ENCODE measurements at places on chromosomes 1 and 21. TPM values are rescaled to one million over a fixed set of nuclear protein-coding genes. Genes with fewer than 3 reads are reported as not detected.
A peak's percentile ranks its signal among the peaks of the same experiment; 100 is the strongest.

DNA sequence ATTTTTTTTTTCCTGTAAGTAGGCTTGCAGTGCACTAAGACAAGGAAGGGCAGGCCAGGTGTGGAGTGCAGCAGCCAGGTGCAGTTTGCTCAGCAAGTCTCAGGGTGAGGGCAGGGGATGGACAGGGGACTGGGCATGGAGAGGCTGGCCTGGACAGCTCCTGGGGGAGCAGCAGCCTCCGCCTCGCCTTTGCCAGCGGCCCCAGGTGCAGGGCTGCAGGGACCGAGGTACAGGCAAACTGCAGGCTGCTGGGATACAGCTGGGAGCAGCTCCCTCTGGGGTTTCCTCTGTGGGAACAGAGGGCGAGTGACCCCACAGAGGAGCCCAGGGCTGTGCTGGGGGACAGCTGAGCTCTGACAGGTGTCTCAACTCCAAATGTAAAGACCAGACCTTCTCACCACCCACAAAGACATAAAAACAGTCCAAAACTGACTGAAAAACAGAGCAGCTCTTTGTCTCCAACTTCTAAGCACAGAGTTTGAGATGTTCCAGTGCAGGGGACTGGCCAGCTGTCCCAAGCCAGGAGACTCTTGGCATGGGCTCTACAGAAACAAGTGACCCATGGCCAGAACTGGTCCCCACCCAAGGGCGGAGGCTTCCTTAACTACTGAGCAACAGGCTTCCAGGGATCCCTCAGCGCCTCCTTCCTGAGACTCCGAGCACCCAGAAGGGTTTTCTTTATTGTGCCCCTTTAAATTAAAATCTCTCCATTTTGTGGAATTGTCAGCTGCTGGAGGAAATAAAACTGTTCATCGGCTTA, 27.7 kb upstream of the AJAP1 start:
- no peak for DNase-seq
- no peaks in the 10 kb centered on the region for H3K4me1 ChIP-seq
- no peak overlapping the region for H3K27ac ChIP-seq
- peaks cover 39% of the 10 kb centered on the region for H3K27me3 ChIP-seq

- H3K36me3 ChIP-seq: peaks cover 52% of the 10 kb centered on the region
- H3K27me3 ChIP-seq: no peaks in the 10 kb centered on the region
- H3K4me3 ChIP-seq: no peak overlapping the region
- H3K4me1 ChIP-seq: peaks cover 11% of the 10 kb centered on the region
- H3K27ac ChIP-seq: no peak overlapping the region
- DNase-seq: no peak
Measured at GRCh38 chr1:10378081-10378841, 20.6 kb upstream of the PGD start.

DNA sequence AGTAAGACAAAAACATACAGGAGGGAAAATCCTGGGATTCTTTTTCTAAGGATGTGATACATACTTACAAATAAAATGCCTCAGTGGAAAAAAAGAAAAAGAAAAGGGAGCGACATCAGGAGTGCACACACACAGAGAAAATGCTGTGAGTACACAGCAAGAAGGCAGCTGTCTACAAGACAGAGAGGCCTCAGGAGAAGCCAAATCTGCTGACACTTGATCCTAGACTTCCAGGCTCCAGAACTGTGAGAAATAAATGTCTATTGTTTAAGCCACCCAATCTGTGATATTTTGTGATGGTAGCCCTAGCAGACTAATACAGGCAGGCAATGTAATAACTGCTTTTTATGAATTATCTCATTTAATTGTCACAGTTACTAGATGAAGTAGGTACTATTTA, 17.0 kb upstream of the TRIM45 start:
- H3K27ac ChIP-seq: no peak overlapping the region
- H3K4me1 ChIP-seq: no peaks in the 10 kb centered on the region
- no peaks in the 10 kb centered on the region for H3K36me3 ChIP-seq
- DNase-seq: no peak
- no peaks in the 10 kb centered on the region for H3K27me3 ChIP-seq

GRCh38 chr1:17067069-17067426, 13.2 kb upstream of the SDHB start:
- no peaks in the 10 kb centered on the region for H3K36me3 ChIP-seq
- no peaks in the 10 kb centered on the region for H3K27me3 ChIP-seq
- no peak overlapping the region for H3K4me3 ChIP-seq
- no peaks in the 10 kb centered on the region for H3K4me1 ChIP-seq
- no peak overlapping the region for H3K27ac ChIP-seq
- no peak for DNase-seq

- H3K27me3 ChIP-seq: no peaks in the 10 kb centered on the region
- no peak for DNase-seq
- no peak overlapping the region for H3K27ac ChIP-seq
- H3K4me1 ChIP-seq: peaks cover 17% of the 10 kb centered on the region
- H3K4me3 ChIP-seq: no peak overlapping the region
Measured at GRCh38 chr1:169025412-169025811, 81.1 kb upstream of the ATP1B1 start.

DNA sequence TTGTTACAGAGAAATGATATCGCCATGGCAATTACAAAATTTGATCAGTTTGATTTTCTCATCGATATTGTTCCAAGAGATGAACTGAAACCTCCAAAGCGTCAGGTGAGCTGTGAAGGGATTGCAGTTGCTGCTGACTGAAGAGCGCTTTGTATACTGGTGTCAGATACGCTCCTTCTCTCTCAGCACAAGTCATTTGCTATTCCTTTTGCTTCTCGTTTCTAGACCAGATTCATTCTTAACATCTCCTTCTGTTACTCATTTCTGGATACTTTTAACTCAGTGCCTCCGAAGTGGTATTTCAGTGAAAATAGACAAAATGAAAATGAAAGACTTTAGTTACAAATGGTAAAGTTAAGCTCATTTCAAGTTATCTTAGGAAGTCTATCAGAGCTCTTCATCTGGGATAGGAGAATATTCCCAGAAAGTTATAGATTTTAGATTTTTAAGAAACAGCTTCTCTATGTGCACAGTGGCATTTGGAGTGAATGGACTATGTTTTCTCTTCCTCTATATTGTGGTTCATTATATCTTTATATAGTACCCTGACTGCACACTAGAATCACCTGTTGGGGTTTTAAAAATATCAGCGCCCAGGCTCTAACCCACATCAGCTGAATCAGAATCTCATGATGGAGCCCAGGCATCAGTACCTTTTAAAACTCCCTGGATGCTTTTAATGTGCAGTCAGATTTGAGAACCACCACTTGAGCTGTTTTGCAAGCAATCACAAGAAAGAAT, 30.3 kb upstream of the KCNQ4 start:
- H3K36me3 ChIP-seq: peaks cover 78% of the 10 kb centered on the region
- DNase-seq: no peak
- H3K4me3 ChIP-seq: no peak overlapping the region
- no peaks in the 10 kb centered on the region for H3K27me3 ChIP-seq
- peaks cover 55% of the 10 kb centered on the region for H3K4me1 ChIP-seq
- no peak overlapping the region for H3K27ac ChIP-seq

DNA sequence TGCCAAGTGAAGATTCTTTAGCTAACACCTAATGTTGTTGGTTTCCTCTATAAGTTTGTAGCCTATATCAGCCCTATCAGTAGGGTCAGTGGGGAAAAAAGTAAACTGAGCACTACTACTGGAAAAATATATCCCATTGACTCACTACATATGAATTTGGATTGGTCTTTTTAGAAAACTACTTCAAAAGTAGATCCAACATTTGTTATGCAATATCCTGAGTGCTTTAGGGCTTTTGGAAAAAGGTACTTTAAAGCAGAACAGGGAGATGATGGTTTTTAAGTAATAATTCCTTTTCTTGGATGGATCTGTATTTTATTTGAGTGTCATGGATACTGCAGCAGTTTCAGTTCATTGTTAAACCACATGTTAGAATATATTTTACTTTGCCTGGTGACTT, 7.1 kb downstream of the C1orf21 start:
- no peaks in the 10 kb centered on the region for H3K4me1 ChIP-seq
- H3K4me3 ChIP-seq: no peak overlapping the region
- no peaks in the 10 kb centered on the region for H3K27me3 ChIP-seq
- no peaks in the 10 kb centered on the region for H3K36me3 ChIP-seq
- no peak for DNase-seq
- no peak overlapping the region for H3K27ac ChIP-seq

- H3K4me3 ChIP-seq: no peak overlapping the region
- no peak overlapping the region for H3K27ac ChIP-seq
- no peak for DNase-seq
Measured at GRCh38 chr1:943545-944340, 15.3 kb downstream of the NOC2L start.

GRCh38 chr1:202247837-202248795, 54.5 kb downstream of the LGR6 start:
- no peak for DNase-seq
- H3K27me3 ChIP-seq: peaks cover 2% of the 10 kb centered on the region
- H3K4me1 ChIP-seq: no peaks in the 10 kb centered on the region
- no peaks in the 10 kb centered on the region for H3K36me3 ChIP-seq
- no peak overlapping the region for H3K27ac ChIP-seq
- H3K4me3 ChIP-seq: no peak overlapping the region

DNA sequence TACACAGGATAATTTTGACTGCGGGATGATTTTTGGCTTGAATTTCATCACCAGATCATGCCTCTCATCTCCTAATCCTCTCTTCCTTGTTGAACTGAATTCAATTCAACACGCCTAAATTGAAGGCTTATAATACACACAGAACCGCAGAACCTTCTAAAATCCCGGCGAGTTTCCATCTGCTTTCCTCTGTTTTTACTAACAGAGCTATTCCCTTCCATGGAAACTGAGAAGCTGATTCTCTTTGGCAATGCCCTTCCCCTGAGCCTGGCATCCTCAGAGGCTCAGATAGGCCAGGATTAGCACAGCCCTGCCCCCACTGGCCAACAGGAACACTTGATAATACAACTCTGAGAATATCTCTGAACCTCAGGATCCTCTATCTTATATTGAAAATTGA, 130.2 kb downstream of the CAPN8 start:
- DNase-seq: no peak
- H3K4me3 ChIP-seq: no peak overlapping the region
- no peaks in the 10 kb centered on the region for H3K36me3 ChIP-seq
- H3K27ac ChIP-seq: no peak overlapping the region

DNA sequence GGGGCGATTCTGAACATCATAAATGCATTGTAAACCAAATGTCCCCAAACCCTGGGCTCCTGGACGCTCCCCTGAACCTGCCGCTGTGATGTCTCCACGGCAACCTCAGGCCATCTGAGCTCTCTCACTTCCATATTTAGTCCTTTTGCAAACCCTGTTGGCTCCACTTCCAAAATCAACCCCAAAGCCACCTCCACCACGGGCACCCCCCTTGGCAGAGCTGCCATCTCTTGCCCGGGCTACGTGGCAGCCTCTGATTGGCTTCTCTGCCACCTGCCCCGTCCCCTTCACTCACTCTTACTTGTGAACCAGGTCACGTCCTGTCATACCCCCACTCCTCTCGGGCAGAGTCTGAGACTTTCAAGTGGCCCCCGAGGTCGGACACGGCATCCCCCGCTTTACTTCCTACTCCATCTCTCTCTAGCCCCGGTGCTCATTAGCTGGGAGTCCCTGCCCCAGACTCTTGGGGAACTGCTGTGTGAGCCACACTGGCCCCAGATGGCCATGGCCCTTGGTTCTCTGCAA, 15.8 kb downstream of the PRXL2B start:
- DNase-seq: no peak
- H3K4me1 ChIP-seq: no peaks in the 10 kb centered on the region
- no peaks in the 10 kb centered on the region for H3K36me3 ChIP-seq
- no peak overlapping the region for H3K4me3 ChIP-seq
- peaks cover 9% of the 10 kb centered on the region for H3K27me3 ChIP-seq

DNA sequence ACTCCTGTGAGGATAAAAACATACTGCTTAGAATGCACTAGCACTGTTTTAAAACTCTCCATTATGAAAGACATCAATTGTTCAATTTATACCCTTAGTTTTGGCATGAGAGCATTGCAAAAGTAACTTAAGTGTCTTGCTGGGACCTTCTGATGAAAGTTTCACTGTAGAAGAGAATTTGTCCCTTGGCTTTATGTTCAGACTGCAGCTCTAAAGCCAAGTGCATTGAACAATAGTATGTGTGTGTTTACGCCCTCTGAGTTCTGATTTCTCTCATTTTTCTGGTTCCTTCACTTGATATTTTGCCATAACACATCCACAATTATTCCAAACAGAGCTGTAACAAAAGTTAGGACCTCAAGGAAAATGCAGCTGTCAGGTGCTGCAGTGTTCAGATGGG, 474.6 kb downstream of the DISC1 start:
- H3K4me1 ChIP-seq: no peaks in the 10 kb centered on the region
- H3K4me3 ChIP-seq: no peak overlapping the region
- no peak overlapping the region for H3K27ac ChIP-seq
- H3K27me3 ChIP-seq: peaks cover 5% of the 10 kb centered on the region
- no peak for DNase-seq
- no peaks in the 10 kb centered on the region for H3K36me3 ChIP-seq

GRCh38 chr21:43721206-43721605, 2.3 kb downstream of the PDXK start:
- H3K4me3 ChIP-seq: peak overlapping the region; percentile 97
- peaks cover 2% of the 10 kb centered on the region for H3K27me3 ChIP-seq
- H3K36me3 ChIP-seq: peaks cover 19% of the 10 kb centered on the region

GRCh38 chr1:1157426-1157913, 16.2 kb upstream of the TTLL10 start:
- H3K4me1 ChIP-seq: peaks cover 39% of the 10 kb centered on the region
- H3K36me3 ChIP-seq: no peaks in the 10 kb centered on the region
- H3K27me3 ChIP-seq: no peaks in the 10 kb centered on the region
- no peak overlapping the region for H3K4me3 ChIP-seq
- no peak for DNase-seq
- H3K27ac ChIP-seq: peak overlapping the region; percentile 22

- no peak overlapping the region for H3K27ac ChIP-seq
- peaks cover 44% of the 10 kb centered on the region for H3K4me1 ChIP-seq
- H3K4me3 ChIP-seq: peak overlapping the region; percentile 52
- peaks cover 50% of the 10 kb centered on the region for H3K27me3 ChIP-seq
- no peak for DNase-seq
Measured at GRCh38 chr1:6497215-6497866, 5.9 kb upstream of the PLEKHG5 start.

DNA sequence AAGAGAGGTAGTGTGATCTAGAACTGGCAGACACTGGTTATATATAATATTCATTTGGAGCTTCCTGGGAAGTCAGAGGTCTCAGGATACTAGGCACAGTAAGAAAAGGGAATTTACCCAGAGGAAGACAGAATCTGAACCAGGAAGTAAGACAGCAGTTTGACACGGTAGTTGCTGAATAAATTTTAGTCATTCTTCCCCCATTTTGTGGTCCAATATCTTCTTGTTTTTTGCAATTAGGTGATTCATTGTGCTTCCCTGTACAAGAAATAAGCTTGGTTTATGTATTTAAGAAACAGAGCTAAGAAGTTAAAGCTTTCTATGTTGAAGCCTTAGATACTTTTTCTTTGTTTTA, 1.3 kb downstream of the TMEM167B start:
- peaks cover 30% of the 10 kb centered on the region for H3K4me1 ChIP-seq
- no peaks in the 10 kb centered on the region for H3K27me3 ChIP-seq
- peak overlapping the region; percentile 90 for H3K27ac ChIP-seq
- H3K36me3 ChIP-seq: peaks cover 2% of the 10 kb centered on the region
- peak overlapping the region; percentile 83 for H3K4me3 ChIP-seq

Gene CELA2B
- not detected for total RNA-seq

Gene SPRR1A
- total RNA-seq: not detected

Gene MEGF6
- 0.76 TPM for total RNA-seq

Gene SCYL3
- 4.9 TPM for total RNA-seq

Gene ETV3L
- total RNA-seq: not detected

All from HepG2 (cell line).